ENCODE measurements at places on chromosomes 2 and 18.

DNA sequence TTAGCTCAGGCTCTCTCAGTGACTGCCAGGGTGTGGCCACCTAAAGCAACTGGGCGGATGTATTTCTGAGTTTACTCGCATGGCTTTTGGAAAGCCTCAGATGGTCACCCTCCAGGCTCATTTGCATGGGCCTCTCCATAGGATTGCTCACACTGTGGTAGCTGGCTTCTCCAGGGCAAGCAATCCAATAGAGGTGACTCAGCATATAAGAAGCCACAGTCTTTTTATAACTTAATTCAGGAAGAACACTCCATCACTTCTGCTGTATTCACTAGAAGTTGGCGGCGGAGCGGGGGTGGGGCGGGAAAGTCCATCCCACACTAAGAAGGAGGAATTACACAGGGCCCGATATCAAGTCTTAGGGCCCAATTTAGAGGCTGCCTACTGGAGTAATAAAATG is 3.6 kb upstream of the DOK6 start:
- no peak for DNase-seq

DNA sequence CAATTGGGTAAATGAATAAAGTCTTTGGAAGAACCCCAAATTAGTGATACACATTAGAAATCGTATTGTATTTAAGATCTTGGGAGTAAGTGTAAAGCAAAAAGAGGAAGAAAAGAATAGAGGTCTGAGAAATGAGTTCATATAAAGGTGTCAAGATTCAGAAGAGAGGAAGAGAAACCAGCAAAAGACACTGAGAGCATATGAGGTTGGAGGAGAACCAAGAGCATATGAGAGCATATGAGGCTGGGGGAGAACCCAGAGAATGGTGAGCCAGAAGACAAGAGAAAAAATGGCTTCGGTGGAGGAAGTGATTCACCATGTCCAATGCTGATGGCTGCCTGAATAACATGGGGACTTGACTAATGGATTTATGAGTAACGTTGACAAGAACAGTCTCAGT is 620.1 kb upstream of the GCFC2 start:
- no peak for DNase-seq

DNA sequence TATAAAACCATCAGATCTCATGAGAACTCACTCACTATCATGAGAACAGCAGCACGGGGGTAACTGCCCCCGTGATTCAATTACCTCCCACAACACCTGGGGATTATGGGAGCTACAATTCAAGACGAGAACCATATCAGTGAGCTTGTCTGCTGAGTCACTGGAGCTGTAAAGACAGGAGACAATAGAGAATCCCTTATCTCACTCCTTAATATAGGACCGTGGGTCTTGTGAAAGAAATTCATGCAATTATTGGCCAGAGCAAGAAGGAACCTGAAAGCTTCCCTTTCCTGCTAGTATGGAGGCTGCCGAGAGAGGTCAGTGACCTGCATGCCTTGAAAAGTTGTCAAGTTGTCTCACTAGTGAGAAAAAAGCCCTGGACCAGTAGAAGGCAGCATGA is 9.5 kb upstream of the TNFAIP6 start:
- DNase-seq, result no peak

GRCh38 chr2:38508311-38509039 is 94.3 kb downstream of the HNRNPLL start:
- peak; percentile 70 for DNase-seq

DNA sequence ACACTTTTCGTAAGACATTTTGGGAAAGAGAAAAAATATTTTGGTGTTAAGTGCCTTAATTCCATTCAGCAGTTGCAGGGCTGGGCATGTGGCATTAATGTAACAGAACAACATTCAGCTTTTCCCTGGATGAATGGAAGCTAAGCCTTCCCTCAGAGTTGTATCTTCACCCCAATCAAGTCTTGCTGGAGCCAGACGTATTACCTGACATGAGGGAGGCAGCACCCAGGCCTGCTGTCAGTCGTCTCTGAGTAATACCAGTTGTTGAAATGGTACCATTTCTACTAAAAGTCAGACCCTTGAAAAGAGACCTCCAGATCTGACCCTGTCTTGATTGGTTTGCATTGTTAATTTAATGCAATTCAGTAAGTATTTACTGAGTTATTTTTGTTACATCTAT is 57.5 kb downstream of the MALT1 start:
- DNase-seq, result no peak

- DNase-seq, result peak; percentile 10
These were observed 90.2 kb upstream of the TMEM18 start for GRCh38 chr2:767440-767839.

DNA sequence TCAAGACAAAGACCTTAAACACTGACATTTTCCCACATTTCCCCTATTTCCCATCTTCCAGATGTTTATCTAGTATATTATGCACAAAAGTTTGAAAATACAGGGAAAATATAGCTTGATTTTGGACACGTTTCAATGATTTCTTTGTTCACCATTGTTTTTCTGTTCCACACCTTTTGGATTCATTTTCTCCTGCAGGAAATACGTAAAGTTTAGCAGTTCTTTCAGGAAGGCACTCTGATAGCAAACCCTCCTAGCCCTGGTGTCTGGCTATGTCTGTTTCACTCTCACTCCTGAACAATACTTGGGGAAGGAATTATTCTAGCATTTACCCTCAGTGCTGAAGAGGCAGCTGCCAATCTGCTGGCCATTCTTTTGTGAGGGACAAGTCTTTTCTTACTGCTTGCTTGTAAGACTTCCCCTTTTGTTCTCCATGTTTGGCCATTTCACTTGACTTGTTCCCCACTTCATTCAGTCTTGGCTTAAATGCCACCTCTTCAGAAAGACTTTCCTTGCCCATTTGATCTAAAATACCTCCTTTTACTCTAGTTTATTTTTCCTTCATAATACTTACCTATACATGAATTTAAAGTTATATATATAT is 195.4 kb downstream of the RNF152 start:
- DNase-seq, result no peak

DNA sequence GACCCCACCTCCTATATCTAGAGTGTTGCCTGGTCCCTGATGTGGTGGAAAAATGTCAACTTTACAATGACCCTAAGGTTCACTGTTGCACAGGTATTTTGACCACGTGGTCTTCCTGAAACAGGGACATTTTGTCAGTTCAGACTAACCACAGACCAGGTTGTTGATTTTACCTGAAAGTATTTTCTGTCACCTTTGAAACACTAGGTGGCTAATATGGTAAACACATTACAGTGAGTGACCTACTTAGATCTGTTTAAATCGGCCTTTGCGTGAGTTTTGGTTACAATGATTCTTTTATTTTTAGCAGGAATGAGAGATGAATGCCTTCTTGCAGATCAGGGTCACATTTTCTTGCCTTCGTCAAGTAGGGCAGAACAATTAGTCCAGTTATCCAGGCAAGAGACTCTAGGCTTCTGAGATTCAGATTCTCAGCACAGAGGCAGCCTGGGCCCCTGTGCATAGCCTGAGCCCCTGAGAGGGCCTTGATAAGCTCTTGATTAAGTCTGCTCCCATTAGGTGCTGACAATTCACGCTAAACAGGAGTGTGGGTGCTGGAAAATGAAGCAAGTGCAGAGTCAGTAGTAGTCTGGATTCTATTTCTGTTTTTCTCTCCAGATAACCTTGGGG is 226.2 kb downstream of the KCNS3 start:
- no peak for DNase-seq

DNA sequence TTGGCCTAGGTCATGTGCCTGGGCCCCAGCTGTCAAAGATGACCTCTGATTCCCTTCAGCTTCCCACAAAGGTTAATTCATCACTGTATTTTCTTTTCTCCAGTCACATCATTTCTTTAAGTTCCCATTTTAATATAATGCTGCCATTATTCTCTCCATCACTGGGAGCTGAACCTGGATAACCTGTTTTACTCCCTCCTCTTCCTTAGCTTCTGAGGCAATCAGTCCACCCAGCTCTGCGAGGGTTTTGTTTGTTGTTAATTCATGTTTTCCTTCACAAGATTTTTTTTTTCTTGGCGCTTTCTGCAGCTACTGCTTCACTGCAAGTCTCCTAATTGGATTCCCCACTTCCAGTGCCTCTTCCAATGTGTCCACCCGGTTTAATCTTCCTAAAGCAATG is 5.1 kb upstream of the EML4 start:
- no peak for DNase-seq

DNA sequence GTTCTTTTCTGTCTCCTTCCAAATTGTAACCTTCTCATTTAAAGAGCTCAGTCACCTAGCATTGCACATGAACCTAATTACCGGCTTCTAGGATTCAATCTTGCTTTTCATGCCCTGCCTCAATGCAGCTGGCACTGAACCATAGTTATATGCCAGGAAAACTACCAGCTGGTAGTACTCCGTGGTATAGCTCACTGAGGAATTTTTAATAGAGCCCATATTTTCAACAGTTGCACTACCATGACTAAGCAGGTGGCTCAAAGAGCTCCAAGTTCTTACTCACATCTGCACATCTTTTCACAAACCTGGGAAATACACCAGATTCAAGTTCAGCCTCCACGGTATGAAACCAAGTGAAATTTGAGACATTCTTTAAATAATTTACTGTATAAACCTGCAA is 363.5 kb downstream of the GRB14 start:
- no peak for DNase-seq

DNA sequence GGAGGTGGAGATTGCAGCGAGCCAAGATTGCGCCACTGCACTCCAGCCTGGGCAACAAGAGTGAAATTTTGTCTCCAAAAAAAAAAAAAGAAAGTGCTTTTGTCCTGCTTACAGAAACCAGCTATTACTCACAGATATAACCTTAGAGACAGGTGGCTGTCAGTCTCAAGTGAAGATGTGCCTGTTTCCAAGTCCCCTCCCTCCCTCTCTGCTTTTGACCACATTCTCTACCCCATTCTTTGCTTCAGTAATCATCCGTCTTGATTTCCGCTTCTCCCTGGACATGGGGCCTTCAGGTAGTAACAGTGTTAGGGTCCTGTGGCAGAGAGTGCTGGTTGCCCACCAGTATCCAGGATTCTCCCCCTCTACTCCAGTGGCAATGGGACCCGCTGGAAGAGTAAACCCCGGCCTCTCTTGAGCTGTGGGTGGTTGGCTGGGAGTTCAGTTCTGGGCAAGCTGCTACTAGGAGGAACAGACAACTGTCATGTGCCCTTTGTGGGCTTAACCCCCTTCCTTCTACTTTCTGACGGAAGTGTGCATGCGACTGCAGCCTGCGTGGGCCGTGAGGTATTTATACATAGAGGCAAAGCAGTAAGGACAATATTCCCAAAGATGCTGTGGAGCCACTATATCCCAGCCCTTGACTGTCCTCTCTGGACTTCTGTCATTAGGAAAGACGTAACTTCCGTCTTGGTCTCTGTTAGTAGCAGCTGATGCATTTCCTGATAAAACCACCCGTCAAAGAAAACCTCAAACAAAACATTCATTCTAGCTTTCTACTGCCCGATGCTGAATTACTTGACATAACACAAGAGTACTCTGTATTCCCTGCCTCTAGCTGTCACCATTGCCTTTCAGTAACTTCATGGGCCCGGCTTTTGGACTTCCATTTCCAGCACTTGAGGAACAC is 17.8 kb downstream of the PDCL3 start:
- DNase-seq, result peak; percentile 39

GRCh38 chr18:5060543-5060942 is 136.5 kb downstream of the AKAIN1 start:
- no peak for DNase-seq

GRCh38 chr2:188414411-188414810 is 122.7 kb downstream of the GULP1 start:
- DNase-seq, result no peak

GRCh38 chr18:46158499-46158898 is 54.3 kb downstream of the HAUS1 start:
- no peak for DNase-seq

DNA sequence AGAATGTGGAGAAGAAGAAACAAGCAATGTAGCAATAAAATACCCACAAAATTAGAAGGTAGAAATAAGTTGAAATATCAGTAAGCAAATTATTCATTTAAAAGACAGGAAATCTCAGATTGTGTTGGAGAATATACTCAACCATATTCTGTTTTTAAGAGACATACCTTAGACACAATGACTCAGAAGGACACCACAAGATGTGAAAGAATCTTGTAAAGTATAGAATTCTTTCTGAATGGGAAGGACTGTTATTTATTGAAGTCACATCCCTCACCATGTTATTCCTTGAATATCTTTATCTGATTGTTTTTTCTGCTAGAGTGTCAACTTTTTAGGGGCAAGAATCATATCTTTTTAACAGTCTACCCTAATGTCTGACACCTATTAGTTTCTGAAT is 50.4 kb downstream of the CTAGE1 start:
- no peak for DNase-seq

DNA sequence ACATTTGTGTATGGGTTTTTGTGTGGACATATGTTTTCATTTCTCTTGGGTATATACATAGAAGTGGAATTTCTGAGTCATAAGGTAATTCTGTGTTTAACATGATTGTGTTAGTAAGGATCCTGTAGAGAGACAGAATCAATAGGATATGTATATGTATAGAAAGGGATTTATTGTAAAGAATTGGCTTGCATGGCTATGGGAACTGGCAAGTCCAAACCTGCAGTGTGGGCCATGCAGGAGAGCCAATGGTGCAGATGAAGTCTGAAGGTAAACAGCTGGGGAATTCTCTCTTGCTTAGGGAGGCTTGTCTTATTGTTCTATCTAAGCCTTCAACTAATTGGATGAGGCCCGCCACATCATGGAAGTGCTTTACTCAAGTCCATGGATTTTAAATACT is 39.2 kb upstream of the IL1R2 start:
- no peak for DNase-seq

DNA sequence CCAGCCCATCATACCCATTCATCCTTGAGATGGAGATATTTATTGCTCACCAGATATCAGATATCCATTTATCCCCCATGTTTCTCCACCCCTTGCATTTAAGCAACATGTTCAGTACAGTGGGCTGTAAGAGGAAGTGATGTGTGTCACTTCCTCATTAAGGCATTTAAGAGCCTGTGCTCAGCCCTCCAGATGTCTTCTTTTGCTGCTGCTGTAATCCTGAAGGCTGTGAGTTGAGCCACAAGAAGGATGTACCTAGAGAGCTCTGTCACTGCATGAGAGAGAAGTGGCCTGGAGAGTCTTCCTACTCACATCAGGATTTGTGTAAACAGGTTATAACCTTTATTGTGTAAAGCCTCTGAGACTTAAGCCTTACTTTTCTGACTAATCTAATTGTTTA is 151.8 kb upstream of the UNC80 start:
- no peak for DNase-seq

DNA sequence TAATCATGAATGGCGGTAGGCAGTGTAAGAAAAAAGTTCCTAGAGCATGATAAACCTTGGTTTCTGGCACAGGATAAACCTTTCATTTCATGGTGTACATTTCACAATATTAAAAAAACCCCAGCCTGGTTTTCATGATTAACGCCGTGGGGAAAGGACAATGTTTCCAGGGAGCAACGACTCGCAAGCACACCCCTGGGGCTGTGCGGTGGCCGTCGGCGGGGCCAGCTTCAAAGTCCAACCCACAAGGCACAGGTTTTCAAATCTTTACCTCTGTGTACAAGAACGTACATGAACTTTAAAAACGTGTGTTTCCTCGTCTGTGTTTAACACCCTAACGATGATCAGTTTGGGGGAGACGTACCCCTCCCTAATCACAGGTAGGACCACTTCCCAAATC is 118.1 kb downstream of the NOL10 start:
- DNase-seq, result no peak
